ENCODE measurements at places on chromosomes 6 and 20. TPM values are rescaled to one million over a fixed set of nuclear protein-coding genes. Genes with fewer than 3 reads are reported as not detected.

SLC16A10 gene
- 16.7 TPM for total RNA-seq

DNA sequence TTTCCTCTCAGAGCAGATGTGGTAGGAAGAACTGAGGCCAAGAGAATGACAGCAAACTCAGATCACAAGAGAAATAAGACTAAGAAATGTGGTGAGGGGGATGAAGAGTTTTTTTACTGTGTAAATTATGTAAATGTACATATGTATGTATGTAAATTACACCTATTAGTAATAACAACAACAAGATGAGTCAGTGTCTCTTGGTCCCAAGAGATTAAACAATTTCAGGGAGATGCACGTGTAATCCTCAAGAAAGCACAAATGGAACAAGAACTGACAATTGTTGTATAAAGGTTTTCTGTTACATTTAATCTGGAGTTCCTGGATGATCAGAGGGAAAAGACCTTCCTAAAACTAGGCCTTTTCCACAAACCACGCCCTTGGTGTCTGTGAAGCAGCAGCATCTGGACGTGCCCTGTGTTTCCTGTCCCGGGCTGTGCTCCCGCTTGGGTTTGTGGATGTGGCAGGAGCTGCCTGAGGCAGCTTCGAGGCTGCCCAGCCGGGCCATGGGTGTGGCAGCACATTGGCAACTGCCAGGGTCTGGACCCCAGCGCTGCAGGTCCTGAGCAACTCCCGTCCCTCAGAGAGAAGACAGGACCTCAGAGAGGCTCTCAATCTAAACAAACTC is 994 bp downstream of the CLDN20 start:
- H3K4me3 ChIP-seq, result no peak overlapping the region
- H3K27me3 ChIP-seq, result no peaks in the 10 kb centered on the region
- H3K27ac ChIP-seq, result no peak overlapping the region

GRCh38 chr6:31070711-31071197 is 41.6 kb downstream of the C6orf15 start:
- H3K4me3 ChIP-seq, result no peak overlapping the region
- peaks cover 2% of the 10 kb centered on the region for H3K4me1 ChIP-seq
- no peaks in the 10 kb centered on the region for H3K36me3 ChIP-seq
- no peak for DNase-seq

GRCh38 chr6:12886961-12887775 is 170.6 kb downstream of the PHACTR1 start:
- H3K4me3 ChIP-seq, result no peak overlapping the region
- no peak for DNase-seq
- no peaks in the 10 kb centered on the region for H3K4me1 ChIP-seq
- H3K36me3 ChIP-seq, result no peaks in the 10 kb centered on the region
- peaks cover 3% of the 10 kb centered on the region for H3K27me3 ChIP-seq

- DNase-seq, result peak; percentile 40
- H3K27me3 ChIP-seq, result no peaks in the 10 kb centered on the region
- no peaks in the 10 kb centered on the region for H3K36me3 ChIP-seq
- H3K4me1 ChIP-seq, result no peaks in the 10 kb centered on the region
- H3K27ac ChIP-seq, result no peak overlapping the region
Measured at GRCh38 chr6:169961772-169962561, 210.5 kb downstream of the ERMARD start.

DNA sequence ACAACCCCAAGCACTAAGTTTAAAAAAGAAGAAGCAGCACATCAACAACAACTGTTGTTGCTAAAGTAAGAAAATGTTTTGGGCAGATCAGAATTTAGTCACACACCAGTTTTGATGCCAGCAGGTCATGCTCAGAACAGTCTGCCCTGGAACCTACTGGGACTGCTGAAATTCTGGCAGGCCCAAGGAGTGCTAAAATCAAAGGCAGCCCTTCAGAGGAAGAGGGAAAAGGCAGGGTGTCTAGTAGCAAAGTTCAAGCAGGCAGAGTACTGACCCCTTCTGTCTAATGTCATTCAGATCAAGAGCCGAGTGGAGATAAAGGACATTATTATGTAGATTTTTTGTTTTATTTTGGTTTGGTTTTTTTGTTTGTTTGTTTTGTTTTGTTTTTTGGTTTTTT is 96.6 kb upstream of the LOC128125822 start:
- H3K4me3 ChIP-seq, result no peak overlapping the region
- H3K27me3 ChIP-seq, result no peaks in the 10 kb centered on the region
- H3K4me1 ChIP-seq, result peaks cover 16% of the 10 kb centered on the region
- H3K27ac ChIP-seq, result peak overlapping the region; percentile 82
- DNase-seq, result no peak

DNA sequence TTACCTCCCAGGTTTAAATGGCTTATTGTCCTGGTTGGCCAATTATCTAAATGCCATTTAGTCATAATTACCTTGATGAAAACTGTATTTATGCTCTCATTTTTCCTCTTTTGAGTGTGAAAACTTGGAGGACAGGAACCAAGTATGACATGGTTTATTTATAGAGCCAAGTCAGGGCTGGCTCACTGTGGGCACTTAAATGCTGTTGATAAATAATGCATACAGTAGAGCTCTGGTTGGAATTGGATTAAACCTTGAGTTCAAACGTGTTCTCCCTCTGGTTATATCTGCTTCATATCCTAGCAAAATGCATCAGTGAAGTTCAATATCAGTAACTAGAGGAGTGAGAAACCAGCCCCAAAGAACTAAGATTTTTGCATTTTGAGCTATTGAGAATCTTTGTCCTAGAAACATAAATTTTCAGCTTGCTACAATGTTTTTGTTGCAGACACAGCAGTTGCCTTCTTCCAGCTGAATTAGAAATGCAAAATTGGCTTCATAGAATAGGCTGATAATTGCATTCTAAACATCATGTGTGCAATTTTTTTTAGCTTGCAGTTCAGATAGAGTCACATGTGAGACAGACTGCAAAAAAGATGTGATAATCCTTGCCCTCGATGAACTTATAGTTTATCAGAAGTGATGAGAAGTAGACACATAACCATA is 255.8 kb downstream of the BTBD3 start:
- H3K27ac ChIP-seq, result no peak overlapping the region
- H3K4me3 ChIP-seq, result no peak overlapping the region
- DNase-seq, result no peak
- no peaks in the 10 kb centered on the region for H3K36me3 ChIP-seq
- no peaks in the 10 kb centered on the region for H3K27me3 ChIP-seq
- no peaks in the 10 kb centered on the region for H3K4me1 ChIP-seq

GRCh38 chr6:94414041-94414440 is 994.7 kb upstream of the EPHA7 start:
- H3K4me3 ChIP-seq, result no peak overlapping the region
- no peak overlapping the region for H3K27ac ChIP-seq
- H3K27me3 ChIP-seq, result no peaks in the 10 kb centered on the region
- DNase-seq, result no peak
- H3K4me1 ChIP-seq, result no peaks in the 10 kb centered on the region

Data from liver (tissue), 10 donors.